Activated B cell treated with CpG ODN at 0.5 μM for 24 hours (primary cell): ENCODE measurements at places on chromosomes 5 and 9.

DNA sequence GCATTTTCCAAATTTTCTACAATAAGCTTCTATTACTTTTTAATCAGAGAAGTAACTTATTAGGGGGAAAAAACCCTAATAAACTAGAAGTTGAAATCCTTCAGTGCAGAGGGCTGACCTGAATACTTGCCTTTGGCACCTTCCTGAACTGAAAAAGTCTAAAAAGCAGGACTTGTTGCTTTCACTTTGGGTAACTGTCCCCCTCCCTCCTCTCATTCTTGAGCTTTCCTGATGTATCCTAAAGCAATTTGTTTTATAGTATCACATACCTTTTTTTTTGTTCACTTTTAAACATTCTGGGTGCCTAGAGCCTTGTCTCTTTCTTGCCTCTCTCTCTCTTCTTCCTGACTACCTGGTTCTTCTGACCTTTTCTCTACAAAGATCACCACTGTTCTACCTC, 64.0 kb upstream of the ERBIN start:
- H3K4me1 ChIP-seq, result peaks cover 16% of the 10 kb centered on the region
- H3K36me3 ChIP-seq, result no peaks in the 10 kb centered on the region
- no peak overlapping the region for H3K4me3 ChIP-seq
- H3K27ac ChIP-seq, result no peak overlapping the region

- no peak for DNase-seq
- no peak overlapping the region for H3K4me3 ChIP-seq
- H3K27me3 ChIP-seq, result peaks cover 7% of the 10 kb centered on the region
- H3K27ac ChIP-seq, result no peak overlapping the region
- no peaks in the 10 kb centered on the region for H3K36me3 ChIP-seq
Measured at GRCh38 chr5:160660132-160660531, 191.9 kb downstream of the ATP10B start.

DNA sequence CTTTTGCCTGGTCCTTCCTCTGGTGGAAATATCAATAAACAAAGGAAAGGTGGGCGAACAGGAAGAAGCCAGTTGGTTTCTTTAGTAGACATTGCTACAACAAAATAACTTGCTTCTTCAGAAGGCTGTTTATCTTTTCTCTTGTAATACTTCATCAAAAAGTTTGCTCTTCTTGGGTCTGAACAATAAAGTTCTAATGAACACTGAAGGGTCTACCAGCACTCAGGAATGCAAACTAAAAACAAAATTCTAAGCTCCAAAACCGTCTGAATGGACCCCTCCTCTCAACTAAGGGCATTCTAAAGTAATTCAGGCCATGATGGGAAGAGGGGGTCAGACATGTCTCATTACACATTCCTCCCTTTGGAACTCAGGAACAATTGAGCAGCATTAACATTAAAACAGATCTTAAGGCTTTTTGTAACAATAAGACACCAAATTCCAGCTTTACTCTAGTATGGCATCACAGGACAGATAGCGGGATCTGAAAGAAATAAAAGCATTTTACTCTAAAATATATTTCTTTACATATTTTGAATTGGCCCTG, 2.3 kb downstream of the TBCA start:
- H3K27me3 ChIP-seq, result no peaks in the 10 kb centered on the region
- H3K4me1 ChIP-seq, result peaks cover 53% of the 10 kb centered on the region
- H3K27ac ChIP-seq, result no peak overlapping the region
- peak overlapping the region; percentile 5 for H3K4me3 ChIP-seq

DNA sequence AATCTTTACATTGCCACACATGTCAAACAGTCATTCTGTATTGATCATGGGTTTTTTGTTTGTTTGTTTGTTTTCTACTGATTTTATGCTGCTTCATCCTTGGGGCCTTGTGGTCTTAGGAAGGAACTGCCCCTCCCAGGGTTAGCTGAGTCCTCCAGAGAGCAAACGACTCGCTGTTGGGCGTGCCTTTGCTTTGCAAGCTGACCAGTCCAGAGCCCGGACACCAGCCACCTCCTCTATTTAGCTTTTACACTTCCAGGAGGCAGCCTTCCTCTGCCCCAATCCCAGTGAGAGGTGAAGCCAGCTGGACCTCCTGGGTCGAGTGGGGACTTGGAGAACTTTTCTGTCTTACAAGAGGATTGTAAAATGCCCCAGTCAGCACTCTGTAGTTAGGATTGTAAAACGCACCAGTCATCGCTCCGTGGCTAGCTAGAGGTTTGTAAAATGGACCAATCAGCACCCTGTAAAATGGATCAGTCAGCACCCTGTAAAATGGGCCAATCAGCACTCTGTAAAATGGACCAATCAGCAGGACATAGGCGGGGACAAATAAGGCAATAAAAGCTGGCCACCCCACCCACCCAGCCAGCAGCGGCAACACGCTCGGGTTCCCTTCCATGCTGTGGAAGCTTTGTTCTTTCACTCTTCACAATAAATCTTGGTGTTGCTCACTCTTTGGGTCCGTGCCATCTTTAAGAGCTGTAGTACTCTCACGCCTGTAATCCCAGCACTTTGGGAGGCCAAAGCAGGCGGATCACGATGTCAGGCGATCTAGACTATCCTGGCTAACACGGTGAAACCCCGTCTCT, 154.4 kb downstream of the ERCC6L2 start:
- no peak overlapping the region for H3K4me3 ChIP-seq
- no peak overlapping the region for H3K27ac ChIP-seq
- peaks cover 43% of the 10 kb centered on the region for H3K27me3 ChIP-seq
- H3K36me3 ChIP-seq, result no peaks in the 10 kb centered on the region
- DNase-seq, result no peak

- H3K4me1 ChIP-seq, result no peaks in the 10 kb centered on the region
- no peaks in the 10 kb centered on the region for H3K27me3 ChIP-seq
- H3K27ac ChIP-seq, result no peak overlapping the region
Measured at GRCh38 chr5:51652980-51653379, 269.7 kb downstream of the ISL1 start.

DNA sequence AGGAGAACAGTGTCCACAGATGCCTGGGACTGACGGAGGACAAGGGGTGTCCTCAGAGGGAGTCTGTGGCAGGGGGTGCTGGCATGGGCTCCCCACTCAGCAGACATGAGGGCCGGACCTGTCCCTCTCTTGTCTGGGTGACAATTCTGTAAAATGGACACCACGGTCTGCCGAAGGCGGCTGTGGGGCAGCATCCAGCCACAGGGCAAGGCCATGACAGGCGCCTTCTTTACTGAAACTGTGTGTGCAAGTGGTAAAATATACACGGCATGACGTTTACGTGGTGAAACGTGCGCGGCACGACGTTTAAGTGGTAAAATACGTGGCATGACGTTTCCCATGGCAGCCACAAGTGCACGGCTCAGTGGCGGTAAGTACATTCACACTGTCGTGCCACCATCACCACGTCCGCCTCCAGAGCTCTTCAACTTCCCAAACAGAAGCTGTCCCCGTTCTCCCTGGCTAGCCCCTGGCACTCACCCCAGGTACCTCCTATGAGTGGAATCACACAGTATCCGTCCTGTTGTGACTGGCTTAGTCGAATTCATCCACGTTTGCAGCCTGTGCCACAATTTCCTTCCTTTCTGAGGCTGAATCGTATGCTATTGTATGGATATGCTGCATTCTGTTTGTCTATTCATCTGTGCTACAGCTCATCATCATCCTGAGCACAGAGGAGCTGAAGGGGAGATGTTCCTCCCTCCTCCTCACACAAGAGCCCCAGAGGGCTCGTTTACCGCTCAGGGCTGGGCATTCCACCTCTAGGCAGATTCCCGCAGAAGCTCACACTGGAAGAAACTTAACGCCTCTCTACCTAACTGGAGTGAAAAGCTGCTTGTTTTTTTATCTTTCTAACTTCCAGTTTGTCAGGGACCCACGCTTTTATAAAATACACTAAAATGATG, 52.5 kb downstream of the COL23A1 start:
- H3K27ac ChIP-seq, result no peak overlapping the region
- peaks cover 2% of the 10 kb centered on the region for H3K27me3 ChIP-seq
- DNase-seq, result no peak
- H3K4me1 ChIP-seq, result no peaks in the 10 kb centered on the region

DNA sequence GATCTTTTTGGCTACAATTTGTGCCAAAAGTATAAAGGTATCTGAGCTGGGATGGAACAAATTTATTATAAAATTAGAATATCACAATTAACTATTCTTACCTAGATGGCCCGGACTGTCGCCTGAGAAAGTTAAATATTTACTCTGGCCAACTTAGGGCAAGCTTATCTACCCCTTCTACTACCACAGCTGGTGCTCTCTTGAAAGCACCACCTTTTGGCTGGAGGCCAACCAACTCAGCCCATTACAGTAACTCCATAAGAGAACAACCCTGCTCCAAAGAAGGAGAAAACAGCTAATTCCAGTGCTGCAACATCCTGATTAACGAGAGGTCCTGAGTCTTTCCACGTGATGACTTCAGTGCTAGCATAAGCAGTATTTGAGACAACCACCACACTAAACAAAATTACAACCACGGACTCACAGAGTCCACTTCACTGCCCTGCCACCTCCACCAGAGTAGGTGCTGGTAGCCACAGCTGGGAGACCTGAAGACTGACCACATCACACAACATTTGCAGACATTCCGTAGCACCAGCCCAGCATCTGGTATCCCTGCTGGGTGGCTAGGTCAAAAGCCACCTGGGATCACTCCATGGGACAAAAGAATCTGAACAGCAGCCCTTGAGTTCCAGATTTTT, 43.2 kb downstream of the RGMB start:
- H3K4me3 ChIP-seq, result no peak overlapping the region
- no peaks in the 10 kb centered on the region for H3K27me3 ChIP-seq
- H3K4me1 ChIP-seq, result no peaks in the 10 kb centered on the region
- H3K36me3 ChIP-seq, result no peaks in the 10 kb centered on the region
- DNase-seq, result no peak

DNA sequence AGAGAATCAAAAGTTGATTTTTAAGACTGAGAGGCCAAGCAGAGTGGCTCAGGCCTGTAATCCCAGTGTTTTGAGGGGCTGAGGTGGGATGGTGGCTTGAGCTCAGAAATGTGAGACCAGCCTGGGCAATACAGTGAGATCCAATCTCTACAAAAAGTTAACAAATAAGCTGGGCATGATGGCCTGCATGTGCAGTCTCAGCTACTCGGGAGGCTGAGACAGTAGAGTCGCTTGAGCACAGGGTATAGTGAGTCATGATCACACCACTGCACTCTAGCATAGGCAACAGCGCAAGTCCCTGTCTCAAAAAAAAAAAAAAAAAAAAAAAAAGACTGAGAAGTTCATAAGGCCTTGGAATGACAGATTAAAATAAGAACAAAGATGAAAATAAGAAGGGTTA, 177.2 kb downstream of the TMEM232 start:
- H3K4me3 ChIP-seq, result no peak overlapping the region
- H3K36me3 ChIP-seq, result no peaks in the 10 kb centered on the region
- H3K4me1 ChIP-seq, result no peaks in the 10 kb centered on the region
- no peak for DNase-seq

DNA sequence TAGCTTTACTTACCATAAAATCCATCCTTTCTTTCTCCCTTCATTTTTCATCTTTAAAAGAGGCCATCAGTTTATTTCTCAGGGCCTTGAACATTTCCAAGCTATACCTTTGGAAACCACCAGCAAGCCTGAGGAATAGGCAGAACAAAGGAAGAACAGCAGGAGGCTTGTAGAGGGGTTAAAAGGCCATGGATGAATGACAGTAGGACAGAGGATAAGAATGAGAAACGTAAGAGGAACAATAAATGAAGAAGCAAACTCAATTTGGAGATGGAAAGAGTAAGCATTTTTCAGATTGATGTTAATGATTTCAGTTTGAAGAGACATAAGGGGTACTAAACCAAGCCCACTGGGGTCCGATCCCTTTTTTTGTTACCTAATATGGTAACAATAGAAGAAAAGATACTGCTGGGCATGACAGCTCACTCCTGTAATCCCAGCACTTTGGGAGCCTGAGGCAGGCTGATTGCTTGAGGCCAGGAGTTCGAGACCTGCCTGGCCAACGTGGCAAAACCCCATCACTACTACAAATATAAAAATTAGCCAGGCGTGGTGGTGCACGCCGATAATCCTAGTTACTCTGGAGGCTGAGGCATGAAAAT, 106.6 kb upstream of the NMUR2 start:
- H3K4me3 ChIP-seq, result no peak overlapping the region
- H3K27ac ChIP-seq, result no peak overlapping the region
- H3K27me3 ChIP-seq, result peaks cover 1% of the 10 kb centered on the region

- H3K4me1 ChIP-seq, result no peaks in the 10 kb centered on the region
- H3K27ac ChIP-seq, result no peak overlapping the region
- H3K36me3 ChIP-seq, result no peaks in the 10 kb centered on the region
- DNase-seq, result no peak
- H3K4me3 ChIP-seq, result no peak overlapping the region
Measured at GRCh38 chr5:136598802-136599404, 233.6 kb upstream of the TRPC7 start.

DNA sequence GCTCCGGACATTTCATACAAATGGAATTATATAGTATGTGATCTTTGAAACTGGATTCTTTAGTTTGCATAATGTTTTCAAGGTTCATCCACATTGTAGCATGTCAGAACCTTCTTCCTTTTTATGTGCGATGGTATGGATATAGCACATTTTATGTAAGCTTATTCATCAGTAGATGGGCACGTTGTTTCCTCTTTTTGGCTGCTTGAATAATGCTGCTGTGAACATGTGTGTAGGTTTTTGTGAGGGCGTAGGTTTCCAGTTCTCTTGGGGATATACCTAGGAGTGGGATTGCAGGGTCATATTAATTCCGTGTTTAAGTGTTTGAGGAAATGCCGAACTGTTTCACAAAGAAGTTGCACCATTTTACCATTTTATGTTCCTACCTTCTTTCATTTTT, 187.8 kb downstream of the NR3C1 start:
- no peaks in the 10 kb centered on the region for H3K27me3 ChIP-seq
- peaks cover 22% of the 10 kb centered on the region for H3K4me1 ChIP-seq
- H3K27ac ChIP-seq, result no peak overlapping the region
- DNase-seq, result no peak
- H3K36me3 ChIP-seq, result peaks cover 6% of the 10 kb centered on the region
- H3K4me3 ChIP-seq, result no peak overlapping the region
